ENCODE measurements at places on chromosomes 12 and 14.

- DNase-seq = no peak
Measured at GRCh38 chr12:16688200-16688599, 82.2 kb upstream of the LMO3 start.

- no peak for DNase-seq
Measured at GRCh38 chr12:108491256-108491655, 23.8 kb upstream of the FICD start.

GRCh38 chr12:52247622-52248540 is 14.8 kb downstream of the KRT7 start:
- no peak for DNase-seq

- no peak for DNase-seq
Measured at GRCh38 chr14:102523569-102524450, 14.2 kb upstream of the ANKRD9 start.
